ENCODE measurements at places on chromosomes 11 and 22. TPM values are rescaled to one million over a fixed set of nuclear protein-coding genes. Genes with fewer than 3 reads are reported as not detected.

DNA sequence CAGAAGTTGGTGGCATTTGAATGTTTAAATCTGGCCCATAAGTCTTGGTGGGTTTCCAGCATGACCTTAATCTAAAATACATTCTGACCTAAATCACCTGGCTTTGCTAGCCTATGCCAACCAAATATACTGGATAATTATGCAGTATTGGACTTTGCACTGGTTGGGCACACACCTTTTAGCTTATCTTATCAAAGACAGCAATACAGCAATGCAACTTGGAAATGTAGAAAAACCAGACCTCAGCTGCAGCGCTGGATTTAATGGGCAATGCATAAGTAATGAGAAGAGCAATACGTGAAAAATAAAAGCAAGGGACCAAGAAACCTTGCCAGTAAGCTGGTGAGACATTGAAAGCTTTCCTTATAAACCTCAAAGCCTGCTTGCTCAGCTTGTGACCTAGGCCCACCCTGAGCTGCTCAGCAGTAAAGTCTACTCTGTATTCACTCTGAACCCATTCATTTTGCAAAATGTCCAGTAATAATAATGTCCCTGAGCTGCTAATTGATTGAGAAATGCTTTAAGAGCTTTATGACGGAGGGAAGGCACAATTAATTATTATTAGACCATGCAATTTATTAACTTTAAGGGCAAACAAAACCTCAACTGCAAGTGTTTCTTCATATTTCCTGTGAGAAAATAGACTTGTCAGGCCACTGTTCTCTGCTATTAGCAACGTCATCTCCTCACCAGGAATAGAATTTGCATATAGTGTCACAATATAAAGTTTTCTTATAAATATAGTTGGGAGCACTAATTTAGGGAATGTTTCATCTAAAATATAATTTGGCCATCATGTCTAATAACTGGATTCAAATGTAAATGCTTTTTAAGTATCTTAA is 49.4 kb upstream of the CEP295 start:
- H3K27me3 ChIP-seq: no peaks in the 10 kb centered on the region
- H3K36me3 ChIP-seq: no peaks in the 10 kb centered on the region
- no peak overlapping the region for H3K27ac ChIP-seq
- H3K4me1 ChIP-seq: no peaks in the 10 kb centered on the region
- DNase-seq: no peak
- no peak overlapping the region for H3K4me3 ChIP-seq

GRCh38 chr11:76156971-76157427 is 49.3 kb downstream of the WNT11 start:
- H3K36me3 ChIP-seq: no peaks in the 10 kb centered on the region
- H3K27me3 ChIP-seq: no peaks in the 10 kb centered on the region
- DNase-seq: no peak
- no peak overlapping the region for H3K27ac ChIP-seq
- no peaks in the 10 kb centered on the region for H3K4me1 ChIP-seq
- no peak overlapping the region for H3K4me3 ChIP-seq

DNA sequence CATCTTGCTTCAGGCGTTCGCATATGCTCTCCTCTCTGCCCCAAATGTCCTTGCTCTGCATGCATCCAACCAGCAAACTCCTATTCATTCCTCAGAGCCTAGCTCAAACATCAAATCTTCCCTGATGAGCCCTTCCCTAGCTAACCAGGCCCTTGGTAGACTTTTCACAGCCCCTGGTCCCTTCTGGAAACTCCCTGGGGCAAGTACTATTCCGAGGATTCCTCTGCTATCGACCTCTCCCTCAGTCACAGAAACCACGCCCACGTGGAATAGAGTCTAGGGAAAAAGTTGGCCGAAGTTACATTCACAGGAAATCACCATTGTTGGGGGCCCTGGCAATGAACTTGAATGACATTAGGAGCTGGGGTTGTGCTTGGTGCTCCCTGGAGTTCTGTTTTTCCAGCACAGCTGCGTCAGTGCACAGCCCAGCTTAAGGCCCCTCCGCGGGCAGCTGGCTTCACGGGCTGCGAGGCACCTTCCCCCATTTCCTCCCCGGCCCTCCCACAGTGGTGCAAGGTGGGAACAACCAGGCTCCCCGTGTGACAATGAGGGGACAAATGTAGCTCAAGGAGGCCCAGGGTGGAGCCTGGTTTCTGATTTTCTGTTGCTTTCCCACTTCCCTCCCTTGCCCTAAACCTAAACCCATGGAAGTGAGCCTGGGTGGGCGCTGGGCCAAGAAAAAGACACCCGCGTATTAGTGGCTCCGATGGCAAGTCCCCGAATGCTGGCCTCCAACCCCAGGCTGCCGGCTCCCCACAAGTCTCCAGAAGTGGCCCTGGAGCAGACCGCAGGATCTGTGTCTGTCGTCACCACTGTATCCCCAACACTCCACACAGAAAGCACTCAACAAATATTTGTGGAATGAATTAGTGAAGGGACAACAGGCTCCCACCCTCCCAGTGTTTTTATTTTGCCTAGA is 4.3 kb upstream of the ATP5MGL start:
- DNase-seq: peak; percentile 31
- no peak overlapping the region for H3K4me3 ChIP-seq
- H3K4me1 ChIP-seq: peaks cover 7% of the 10 kb centered on the region
- H3K27me3 ChIP-seq: no peaks in the 10 kb centered on the region

Gene MAPK11
- total RNA-seq: 1.5 TPM

GRCh38 chr11:103929170-103929903 is 107.1 kb upstream of the DDI1 start:
- no peak overlapping the region for H3K4me3 ChIP-seq
- DNase-seq: no peak
- H3K4me1 ChIP-seq: 0 out of 2 replicates have a peak, but pooled peaks cover 4% of the 10 kb centered on the region
- no peaks in the 10 kb centered on the region for H3K27me3 ChIP-seq

- no peaks in the 10 kb centered on the region for H3K4me1 ChIP-seq
- DNase-seq: no peak
- H3K27me3 ChIP-seq: no peaks in the 10 kb centered on the region
- H3K4me3 ChIP-seq: no peak overlapping the region
- H3K27ac ChIP-seq: no peak overlapping the region
These were observed 17.4 kb upstream of the LRRC55 start for GRCh38 chr11:57164317-57164716.

Gene VSIG10L2
- not detected for total RNA-seq

DNA sequence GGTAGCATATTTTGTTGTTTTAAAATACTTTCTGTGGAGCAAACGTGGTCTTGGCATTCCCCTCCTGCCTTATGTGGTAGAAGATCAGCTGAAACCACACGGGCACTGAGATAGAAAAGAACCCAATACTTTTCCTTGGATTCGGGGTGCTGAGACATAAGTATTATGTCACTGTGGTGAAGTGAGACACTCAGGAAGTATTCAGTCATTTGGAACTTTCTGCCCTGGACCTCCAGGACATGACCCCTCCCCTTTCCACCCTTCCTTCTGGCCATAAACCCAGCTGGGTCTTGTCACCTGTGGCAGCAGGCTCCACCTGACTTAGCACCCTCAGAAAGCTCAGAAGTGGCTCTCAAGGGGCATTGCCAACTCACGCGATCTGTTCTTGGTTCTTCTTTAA is 123.4 kb downstream of the SWAP70 start:
- H3K36me3 ChIP-seq: peaks cover 14% of the 10 kb centered on the region
- H3K27ac ChIP-seq: no peak overlapping the region
- no peaks in the 10 kb centered on the region for H3K27me3 ChIP-seq
- H3K4me1 ChIP-seq: no peaks in the 10 kb centered on the region

- no peak overlapping the region for H3K4me3 ChIP-seq
- H3K27ac ChIP-seq: no peak overlapping the region
- H3K36me3 ChIP-seq: peaks cover 26% of the 10 kb centered on the region
- no peak for DNase-seq
These were observed 45.0 kb downstream of the BCR start for GRCh38 chr22:23225337-23225723.

DNA sequence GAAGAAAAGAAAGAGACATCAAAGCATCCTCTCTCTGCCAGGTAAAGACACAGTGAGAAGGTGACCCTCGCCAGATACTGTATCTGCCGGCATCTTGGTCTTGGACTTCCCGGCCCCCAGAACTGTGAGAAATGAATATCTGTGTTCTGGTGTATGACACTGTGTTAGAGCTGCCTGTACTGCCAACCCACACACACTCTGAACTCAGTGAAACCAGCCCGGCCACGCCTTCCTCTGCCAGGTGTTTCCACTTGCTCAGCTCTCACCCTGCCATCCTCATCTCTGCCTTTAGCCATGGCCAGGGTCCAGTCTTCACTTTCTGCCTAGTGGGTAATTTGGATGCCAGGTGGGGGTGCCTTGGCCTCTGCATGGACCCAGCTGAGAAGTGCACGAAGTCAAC is 24.0 kb downstream of the CBX7 start:
- DNase-seq: no peak
- no peaks in the 10 kb centered on the region for H3K36me3 ChIP-seq
- peaks cover 4% of the 10 kb centered on the region for H3K4me1 ChIP-seq
- H3K27me3 ChIP-seq: no peaks in the 10 kb centered on the region
- no peak overlapping the region for H3K27ac ChIP-seq

Gene ZNF74
- total RNA-seq: 34.3 TPM

GRCh38 chr11:16052750-16053149 is 303.6 kb downstream of the SOX6 start:
- no peaks in the 10 kb centered on the region for H3K36me3 ChIP-seq
- DNase-seq: no peak
- no peaks in the 10 kb centered on the region for H3K27me3 ChIP-seq
- H3K27ac ChIP-seq: no peak overlapping the region
- H3K4me1 ChIP-seq: no peaks in the 10 kb centered on the region
- H3K4me3 ChIP-seq: no peak overlapping the region

- H3K36me3 ChIP-seq: no peaks in the 10 kb centered on the region
- DNase-seq: peak; percentile 52
- no peak overlapping the region for H3K27ac ChIP-seq
- H3K4me1 ChIP-seq: no peaks in the 10 kb centered on the region
- peak overlapping the region; percentile 61 for H3K4me3 ChIP-seq
These were observed 36.0 kb downstream of the CD6 start for GRCh38 chr11:61007383-61007955.

- no peak overlapping the region for H3K27ac ChIP-seq
- H3K4me3 ChIP-seq: no peak overlapping the region
- no peaks in the 10 kb centered on the region for H3K36me3 ChIP-seq
- no peak for DNase-seq
- H3K4me1 ChIP-seq: no peaks in the 10 kb centered on the region
- no peaks in the 10 kb centered on the region for H3K27me3 ChIP-seq
These were observed 39.0 kb downstream of the WNT7B start for GRCh38 chr22:45937960-45938359.

DNA sequence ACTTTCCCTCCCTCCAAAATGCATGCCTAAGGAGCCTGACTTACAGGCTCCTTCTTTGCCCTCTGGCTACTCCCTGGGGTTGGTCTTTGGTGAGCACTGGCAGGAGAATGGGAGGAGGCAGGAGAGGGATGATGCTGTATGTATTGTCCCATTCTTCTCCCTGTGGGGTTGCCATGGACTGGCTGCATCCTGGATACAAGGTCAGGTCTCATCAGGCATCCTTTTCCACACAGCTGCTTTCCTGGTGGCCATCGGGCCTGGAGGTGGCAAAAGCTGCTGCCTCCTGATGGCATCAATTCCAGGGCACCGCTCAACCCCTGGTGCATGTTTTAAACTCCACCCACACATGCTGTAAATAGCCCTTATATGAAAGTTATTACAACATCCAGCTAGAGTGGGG is 257.2 kb downstream of the ETS1 start:
- no peak for DNase-seq
- no peak overlapping the region for H3K27ac ChIP-seq
- no peaks in the 10 kb centered on the region for H3K36me3 ChIP-seq
- no peak overlapping the region for H3K4me3 ChIP-seq
- no peaks in the 10 kb centered on the region for H3K27me3 ChIP-seq

GRCh38 chr11:59758401-59759037 is 3.3 kb downstream of the STX3 start:
- DNase-seq: no peak
- no peak overlapping the region for H3K27ac ChIP-seq
- no peaks in the 10 kb centered on the region for H3K27me3 ChIP-seq
- peaks cover 5% of the 10 kb centered on the region for H3K36me3 ChIP-seq

DNA sequence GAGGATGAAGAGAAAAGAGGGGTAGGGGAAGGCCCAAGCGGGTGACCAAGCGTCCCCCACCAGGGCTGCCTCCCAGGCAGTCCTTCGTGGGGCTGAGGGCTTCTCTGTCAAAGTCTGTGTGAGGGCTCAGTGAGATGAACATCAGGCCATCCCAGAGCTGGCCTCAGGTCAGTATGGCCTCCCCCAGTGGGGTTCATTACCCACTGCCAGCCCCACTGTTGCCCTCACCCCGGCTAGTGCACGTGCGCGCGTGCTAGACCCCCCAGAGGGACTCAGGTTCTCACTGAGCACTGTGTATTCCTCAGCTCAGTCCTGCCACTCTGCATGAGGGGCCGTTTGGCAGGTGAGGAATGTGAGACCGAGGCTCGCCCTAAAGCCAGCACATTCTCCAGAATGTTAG is 3.3 kb downstream of the KDELR3 start:
- H3K27me3 ChIP-seq: no peaks in the 10 kb centered on the region
- H3K27ac ChIP-seq: no peak overlapping the region
- H3K4me1 ChIP-seq: no peaks in the 10 kb centered on the region
- no peak overlapping the region for H3K4me3 ChIP-seq
- no peaks in the 10 kb centered on the region for H3K36me3 ChIP-seq
- DNase-seq: peak; percentile 20

Gene MYEOV
- total RNA-seq: 0.22 TPM

Gene LDHAL6A
- total RNA-seq: not detected

Gene MAJIN
- total RNA-seq: not detected

GRCh38 chr11:44870181-44870580 is 80.5 kb downstream of the TP53I11 start:
- no peak overlapping the region for H3K4me3 ChIP-seq
- H3K36me3 ChIP-seq: no peaks in the 10 kb centered on the region
- H3K4me1 ChIP-seq: no peaks in the 10 kb centered on the region
- H3K27me3 ChIP-seq: no peaks in the 10 kb centered on the region
- no peak overlapping the region for H3K27ac ChIP-seq
- DNase-seq: no peak

- peaks cover 15% of the 10 kb centered on the region for H3K36me3 ChIP-seq
- DNase-seq: peak; percentile 52
- no peak within 1 kb of the TSS for H3K27ac ChIP-seq
These were observed at the start of gene C1QTNF5 for GRCh38 chr11:119340335-119341221. TSS of gene C1QTNF5 (minus strand) at chr11:119340883. CDS start at chr11:119340397, 486 bp downstream.

- H3K27ac ChIP-seq: no peak overlapping the region
- H3K27me3 ChIP-seq: no peaks in the 10 kb centered on the region
- no peaks in the 10 kb centered on the region for H3K4me1 ChIP-seq
- H3K36me3 ChIP-seq: no peaks in the 10 kb centered on the region
These were observed 15.7 kb upstream of the SCGB1A1 start for GRCh38 chr11:62402960-62403730.

Gene LRP4
- total RNA-seq: 11.6 TPM
